ENCODE measurements at places on chromosomes 5 and 9.

GRCh38 chr5:93894601-93895354 lies 153.4 kb upstream of the POU5F2 start:
- DNase-seq = no peak

- no peak for DNase-seq
Measured at GRCh38 chr9:112265391-112265790, 68.0 kb downstream of the PTBP3 start.

- DNase-seq = no peak
Measured at GRCh38 chr9:117546894-117547678, 132.2 kb upstream of the ASTN2 start.

GRCh38 chr5:159725475-159725874 lies 190.8 kb upstream of the ADRA1B start:
- DNase-seq = no peak

- DNase-seq = peak; percentile 79
Measured at GRCh38 chr9:128587453-128587852, 35.1 kb downstream of the SPTAN1 start.

GRCh38 chr9:81474792-81475191 lies 214.6 kb downstream of the TLE1 start:
- DNase-seq = no peak

DNA sequence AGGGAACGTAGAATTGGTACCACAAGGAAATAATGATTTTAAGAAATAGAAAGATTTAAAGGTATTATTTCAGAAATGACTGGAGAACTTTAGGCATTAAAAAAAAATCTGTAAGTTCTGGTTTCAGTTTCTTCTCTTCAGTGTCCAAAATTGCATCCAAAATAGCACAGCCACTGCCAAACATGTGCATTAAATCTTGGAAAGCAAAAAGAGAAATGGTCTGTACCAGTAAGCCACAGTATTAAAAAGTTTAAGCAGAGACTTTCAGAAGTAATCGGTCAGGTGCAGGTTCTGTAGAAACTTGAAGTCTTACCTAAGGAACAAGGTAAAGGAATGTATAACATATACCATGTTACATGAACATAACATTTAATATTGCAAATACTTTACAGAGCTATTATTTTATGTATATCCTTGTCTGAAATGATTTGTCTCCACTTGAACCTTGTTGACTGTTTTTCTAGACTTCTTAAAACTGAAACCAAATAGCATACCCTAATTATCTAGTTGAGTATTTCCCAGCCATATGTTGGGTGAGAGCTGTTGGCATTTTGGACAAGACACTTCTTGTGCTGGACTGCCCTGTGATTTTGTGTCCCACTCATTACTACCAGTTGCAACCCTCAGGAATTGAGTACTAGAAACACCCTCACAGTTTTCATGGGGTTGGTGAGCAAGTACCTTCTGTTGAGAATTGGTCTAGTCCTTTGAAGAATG lies 32.1 kb downstream of the NIPBL start:
- DNase-seq = no peak

Data from activated CD4-positive, alpha-beta T cell treated with anti-CD3 and anti-CD28 coated beads, Interleukin-2, Interleukin-4, amounts not matched to agents 100 ng/mL and 50 ng/mL, durations not matched to agents 16 hours and 8 hours (primary cell).